ENCODE measurements at places on chromosomes 3 and 15.

- DNase-seq: no peak
These were observed 11.5 kb downstream of the CSK start for GRCh38 chr15:74793135-74794028.

DNA sequence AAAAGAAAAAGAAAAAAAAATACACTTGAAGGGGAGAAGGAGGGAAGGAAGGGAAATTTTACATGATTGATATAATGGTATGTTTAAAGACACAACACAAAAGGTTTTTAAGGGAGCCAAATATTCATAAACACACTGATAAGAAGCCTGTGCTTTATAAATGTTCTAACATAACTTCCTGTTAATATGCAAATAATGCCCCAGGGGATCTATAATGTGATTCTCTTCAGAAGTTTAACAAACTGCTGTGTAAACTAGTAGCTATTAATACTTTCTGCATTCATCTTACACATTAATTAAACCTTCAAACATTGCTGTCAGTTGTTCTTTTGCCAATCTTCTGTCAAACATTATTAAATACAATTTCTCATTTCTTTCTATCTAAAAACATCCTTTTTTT is 231.6 kb downstream of the TJP1 start:
- DNase-seq: no peak

DNA sequence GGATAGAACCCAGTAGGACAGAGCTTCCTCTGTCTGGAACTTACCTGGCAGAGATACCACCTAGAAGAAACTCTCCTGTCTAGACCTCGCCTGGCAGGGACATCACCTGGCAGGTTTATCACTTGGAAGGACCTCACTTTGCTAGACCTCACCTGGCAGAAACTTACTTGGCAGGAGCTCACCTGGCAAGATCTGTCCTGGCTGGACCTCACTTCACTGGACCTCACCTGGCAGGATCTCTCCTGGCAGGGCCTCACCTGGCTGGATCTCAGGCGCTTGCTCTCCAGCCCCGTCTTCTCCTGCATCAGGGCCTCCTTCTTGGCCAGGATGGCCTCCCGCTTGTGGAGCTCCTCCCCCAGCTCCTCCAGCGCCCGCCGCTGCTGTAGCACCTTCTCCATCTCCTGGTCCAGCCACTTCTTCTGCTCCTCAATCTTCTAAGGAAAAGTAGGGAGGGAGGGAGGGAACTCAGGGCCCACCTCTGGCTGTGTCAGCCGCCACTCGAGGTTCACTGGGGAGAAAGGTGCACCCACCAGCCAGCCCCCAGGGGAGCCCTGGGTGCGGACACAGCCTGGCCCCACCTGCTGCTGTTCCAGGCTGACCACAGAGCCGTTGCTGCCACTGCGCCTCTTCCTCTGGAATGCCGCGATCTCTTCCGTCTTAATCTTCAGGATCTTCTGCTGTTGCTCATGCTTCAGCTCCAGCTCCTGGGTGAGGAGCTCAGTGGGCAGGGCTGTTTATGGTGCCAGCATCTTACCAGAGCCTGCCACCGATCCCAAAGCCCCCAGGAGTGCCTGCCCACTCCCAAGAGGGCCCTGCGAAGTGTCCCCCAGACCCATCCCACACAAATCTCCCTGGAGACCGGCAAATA is 22.5 kb downstream of the KIF7 start:
- no peak for DNase-seq

DNA sequence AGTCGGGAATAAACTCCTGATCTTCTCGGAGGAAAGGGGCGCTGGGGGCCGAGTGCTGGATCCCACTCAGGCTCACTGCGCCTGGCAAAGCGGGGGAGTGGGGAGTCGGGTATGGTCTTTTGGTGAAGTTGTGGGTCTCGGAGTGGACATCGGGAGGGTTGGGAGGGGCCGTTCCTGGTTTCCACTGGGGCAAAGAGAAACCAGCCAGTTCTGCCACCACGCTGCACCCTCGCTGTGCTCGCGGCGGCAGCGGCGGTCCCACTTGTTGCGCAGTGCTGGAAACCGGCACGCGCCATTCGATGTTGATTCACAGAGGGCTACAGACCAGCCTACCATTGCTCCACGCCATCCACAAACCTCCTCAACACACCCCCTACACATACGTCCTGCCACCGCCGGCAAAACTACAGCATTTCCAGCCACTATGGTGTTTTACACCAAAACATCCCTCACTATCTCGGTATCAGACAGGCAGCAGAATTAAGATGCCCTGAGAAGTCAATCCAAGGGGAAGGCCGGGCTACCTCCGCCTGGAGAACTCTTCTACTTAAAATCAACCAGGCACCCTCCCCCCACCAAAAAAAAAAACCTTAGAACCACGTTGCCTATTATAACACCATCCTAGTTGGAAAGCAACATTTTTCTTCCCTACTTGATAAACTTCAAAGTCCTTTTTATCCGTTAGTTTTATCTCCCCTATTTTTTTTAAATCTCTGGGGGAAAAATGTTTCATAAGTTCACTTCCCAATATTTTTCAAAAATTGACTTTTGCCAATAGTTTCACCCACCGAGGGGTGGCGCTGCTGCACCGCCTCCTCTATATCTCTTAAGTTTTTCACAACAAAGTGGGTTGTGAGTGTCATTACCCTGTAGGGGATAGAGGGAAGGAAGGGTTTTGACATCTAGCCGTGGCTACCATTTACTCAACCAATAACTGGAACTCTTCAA is 3.6 kb downstream of the BCL6 start:
- no peak for DNase-seq

GRCh38 chr3:128518587-128519490 is 25.8 kb upstream of the GATA2 start:
- DNase-seq: no peak

DNA sequence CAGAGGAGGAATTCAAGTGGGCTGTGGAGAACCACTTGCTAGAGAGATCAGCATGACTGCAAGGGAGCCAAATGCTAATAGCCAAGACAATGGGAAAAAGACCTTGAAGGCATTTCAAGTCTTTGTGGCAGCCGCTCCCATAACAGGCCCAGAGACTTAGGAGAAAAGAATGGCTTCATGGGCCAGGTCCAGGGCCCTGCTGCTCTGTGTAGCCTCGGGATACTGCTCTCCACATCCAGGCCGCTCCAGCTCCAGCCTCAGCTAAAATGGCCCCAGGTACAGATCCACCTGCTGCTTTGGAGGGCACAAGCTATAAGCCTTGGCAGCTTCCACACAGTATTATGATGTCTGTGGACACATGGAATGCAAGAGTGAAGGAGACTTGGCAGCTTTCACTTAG is 157.7 kb downstream of the NECTIN3 start:
- no peak for DNase-seq

GRCh38 chr3:121436641-121437040 is 109.1 kb downstream of the POLQ start:
- DNase-seq: no peak

GRCh38 chr3:152356870-152357276 is 88.1 kb downstream of the MBNL1 start:
- DNase-seq: no peak

GRCh38 chr3:11165476-11165875 is 11.2 kb downstream of the HRH1 start:
- no peak for DNase-seq

GRCh38 chr15:52464478-52464877 is 64.2 kb downstream of the MYO5A start:
- DNase-seq: no peak

- DNase-seq: no peak
These were observed 377.1 kb upstream of the TBL1XR1 start for GRCh38 chr3:177574222-177574856.

DNA sequence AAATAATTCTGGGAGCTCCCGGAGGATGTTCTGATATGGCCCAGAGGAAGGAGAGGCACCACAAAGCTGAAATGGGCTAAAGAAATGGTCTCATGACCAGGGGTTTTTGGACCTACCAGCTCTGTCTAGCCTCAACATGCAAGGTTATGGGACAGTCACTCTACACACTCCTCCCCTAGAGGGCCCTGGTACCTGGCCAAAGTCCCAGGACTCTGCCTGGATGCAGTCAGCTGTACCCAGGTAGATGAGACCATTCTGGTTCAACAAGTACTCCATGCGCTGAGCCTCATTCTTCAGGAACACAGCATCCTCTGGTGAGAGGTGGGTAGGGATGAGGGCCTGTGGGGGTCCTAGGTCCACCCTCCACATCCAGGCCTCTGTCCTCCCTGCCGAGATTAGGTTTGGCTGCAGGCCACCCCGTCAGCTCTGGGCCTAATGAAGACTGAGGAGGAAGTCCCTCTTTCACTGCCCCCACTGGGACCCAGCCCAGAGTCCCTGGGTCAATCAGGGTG is 9.5 kb downstream of the EPB42 start:
- no peak for DNase-seq

- no peak for DNase-seq
These were observed 173.3 kb downstream of the PDZRN3 start for GRCh38 chr3:73451301-73451944.

DNA sequence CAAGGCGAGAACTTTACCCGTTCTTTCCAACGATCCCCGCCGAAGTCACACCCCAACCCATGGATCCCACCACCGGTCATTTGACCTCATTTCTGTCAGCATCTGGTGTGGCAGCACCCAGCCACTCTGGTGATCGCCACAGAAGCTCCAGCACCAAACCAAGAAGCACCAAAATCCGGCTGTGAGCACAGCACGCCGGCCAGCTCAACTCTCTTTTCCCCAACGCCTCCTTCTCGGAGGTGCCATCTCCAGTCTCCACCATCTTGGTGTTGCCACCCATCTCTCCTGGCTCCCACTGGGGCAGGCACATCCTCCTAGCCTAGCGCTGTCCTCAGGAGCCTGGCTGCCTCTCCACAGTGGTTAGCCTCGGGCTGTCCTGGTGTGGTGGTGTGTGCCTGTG is 6.5 kb downstream of the MUC4 start:
- no peak for DNase-seq
